MCF 10A (cell line): ENCODE measurements at places on chromosomes 3 and 15.

- DNase-seq, result no peak
Measured at GRCh38 chr15:31471731-31472430, 145.2 kb downstream of the KLF13 start.

- no peak for DNase-seq
Measured at GRCh38 chr3:109784852-109785631, 447.7 kb upstream of the DPPA4 start.

- peak; percentile 97 for DNase-seq
Measured at GRCh38 chr3:66428733-66429132, 72.1 kb downstream of the LRIG1 start.

- no peak for DNase-seq
Measured at GRCh38 chr15:58497046-58497785, 65.4 kb downstream of the LIPC start.

GRCh38 chr15:99165956-99166689, 61.2 kb downstream of the SYNM start:
- DNase-seq, result no peak

DNA sequence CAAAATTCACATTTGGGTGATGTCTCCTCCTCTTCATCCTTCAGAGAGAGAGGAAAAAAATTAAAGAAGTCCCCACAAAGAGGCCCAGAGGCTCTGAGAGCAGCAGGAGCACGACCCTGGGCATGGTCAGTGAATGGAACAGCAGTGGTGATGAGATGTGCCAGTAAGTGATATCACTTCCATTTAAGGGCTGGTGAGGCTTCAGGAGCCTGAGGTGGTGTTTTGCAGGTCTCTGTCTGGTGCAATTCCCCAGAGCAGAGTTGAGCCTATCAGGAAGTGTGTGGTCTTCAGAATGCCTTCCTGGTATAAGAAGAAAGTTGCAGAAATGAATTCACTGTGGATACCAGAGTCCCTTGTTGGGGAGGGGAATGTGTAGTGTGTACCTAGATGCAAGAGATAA, 21.4 kb downstream of the ERICH6 start:
- no peak for DNase-seq

- DNase-seq, result no peak
Measured at GRCh38 chr3:55352668-55353067, 134.4 kb downstream of the WNT5A start.

GRCh38 chr15:29183071-29183831, 86.4 kb downstream of the NSMCE3 start:
- no peak for DNase-seq

DNA sequence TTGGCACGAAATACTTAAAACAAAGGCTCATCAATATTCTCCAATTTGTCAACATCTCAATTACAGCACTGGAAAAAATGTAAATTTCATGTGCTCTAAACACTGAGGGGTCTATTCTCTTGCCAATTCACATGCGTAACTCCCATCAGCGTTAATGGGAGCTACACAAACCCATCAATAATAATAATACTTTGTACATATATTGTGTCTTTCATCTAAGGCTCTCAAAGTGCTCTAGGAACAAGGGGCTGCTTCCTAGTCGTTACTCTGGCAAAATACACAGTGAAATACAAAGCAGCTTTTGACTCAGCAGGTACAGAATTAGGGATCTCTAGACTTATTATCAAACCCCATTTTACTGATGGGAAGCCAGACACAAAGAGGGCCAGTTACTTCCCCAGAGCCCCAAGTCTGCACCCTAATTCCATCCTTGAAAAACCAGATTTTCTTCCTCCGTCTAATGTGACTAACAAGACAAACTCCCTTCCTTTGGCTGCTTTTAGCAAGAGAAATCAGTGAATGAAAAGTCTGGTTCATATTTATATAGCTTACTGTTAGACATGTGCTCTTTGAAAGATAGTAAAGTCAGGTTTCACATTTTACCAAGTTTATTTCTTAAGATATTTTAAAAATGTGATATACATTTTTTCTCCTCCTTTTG, 20.0 kb downstream of the MEIS2 start:
- DNase-seq, result no peak

DNA sequence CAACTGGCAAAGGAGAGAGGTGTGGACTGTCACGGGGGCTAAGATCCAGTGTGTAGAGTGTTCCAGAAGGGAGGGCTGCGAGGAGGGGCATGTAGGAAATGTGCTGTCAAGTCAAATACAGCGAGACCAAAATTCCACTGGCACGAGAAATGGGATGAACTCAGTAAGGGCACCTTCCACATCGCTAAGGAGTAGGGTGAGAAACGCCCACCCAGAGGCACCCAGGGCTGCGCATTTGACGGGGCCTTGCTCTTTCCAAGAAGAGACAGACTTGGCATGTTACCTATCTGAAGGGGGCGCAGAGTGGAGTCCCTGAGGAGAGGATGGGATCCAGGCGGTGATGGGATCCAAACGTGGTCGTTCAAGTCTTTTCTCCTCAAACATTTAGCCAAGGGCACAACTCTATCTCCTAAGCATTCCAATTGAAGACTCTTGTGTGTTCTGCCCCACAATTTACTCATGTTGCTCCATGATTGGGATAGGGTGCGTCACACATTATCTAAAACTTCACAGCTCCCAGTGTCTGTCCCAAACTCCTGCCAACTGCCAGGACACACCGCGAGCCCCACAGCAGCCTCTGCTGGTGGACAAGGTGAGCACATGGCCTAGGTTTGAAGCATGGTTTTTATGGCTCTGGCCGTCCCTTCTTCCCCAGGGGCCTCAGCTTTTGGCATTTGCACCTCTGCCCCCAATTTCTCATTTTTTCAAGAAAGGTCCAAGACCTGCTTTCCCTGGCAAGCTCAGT, 7.6 kb downstream of the SELENOS start:
- peak; percentile 29 for DNase-seq

GRCh38 chr3:21889166-21889565, 138.2 kb upstream of the ZNF385D start:
- DNase-seq, result no peak
